GM19239 (cell line): ENCODE measurements at places on chromosomes 13 and 19.

- DNase-seq, result no peak
These were observed 21.7 kb downstream of the ZIC5 start for GRCh38 chr13:99949679-99950413.

DNA sequence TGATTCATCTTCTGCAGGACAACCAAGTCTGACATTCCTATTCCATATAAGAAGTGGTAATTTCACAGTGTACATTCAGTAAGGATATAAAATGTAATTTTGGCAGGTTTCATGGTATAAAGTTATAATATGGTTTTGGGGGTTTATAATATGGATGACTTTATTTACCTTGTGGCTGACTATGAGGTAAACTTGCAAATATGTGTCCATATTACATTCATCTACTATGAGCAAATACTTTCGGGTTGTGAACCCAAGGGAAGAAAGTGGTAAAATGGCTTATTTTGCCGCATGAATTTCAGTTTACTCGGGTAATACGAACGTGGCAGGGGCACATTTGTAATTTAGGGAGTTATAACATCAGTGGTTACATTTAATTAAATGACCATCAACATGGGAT is 86.7 kb upstream of the TNFSF11 start:
- DNase-seq, result no peak

DNA sequence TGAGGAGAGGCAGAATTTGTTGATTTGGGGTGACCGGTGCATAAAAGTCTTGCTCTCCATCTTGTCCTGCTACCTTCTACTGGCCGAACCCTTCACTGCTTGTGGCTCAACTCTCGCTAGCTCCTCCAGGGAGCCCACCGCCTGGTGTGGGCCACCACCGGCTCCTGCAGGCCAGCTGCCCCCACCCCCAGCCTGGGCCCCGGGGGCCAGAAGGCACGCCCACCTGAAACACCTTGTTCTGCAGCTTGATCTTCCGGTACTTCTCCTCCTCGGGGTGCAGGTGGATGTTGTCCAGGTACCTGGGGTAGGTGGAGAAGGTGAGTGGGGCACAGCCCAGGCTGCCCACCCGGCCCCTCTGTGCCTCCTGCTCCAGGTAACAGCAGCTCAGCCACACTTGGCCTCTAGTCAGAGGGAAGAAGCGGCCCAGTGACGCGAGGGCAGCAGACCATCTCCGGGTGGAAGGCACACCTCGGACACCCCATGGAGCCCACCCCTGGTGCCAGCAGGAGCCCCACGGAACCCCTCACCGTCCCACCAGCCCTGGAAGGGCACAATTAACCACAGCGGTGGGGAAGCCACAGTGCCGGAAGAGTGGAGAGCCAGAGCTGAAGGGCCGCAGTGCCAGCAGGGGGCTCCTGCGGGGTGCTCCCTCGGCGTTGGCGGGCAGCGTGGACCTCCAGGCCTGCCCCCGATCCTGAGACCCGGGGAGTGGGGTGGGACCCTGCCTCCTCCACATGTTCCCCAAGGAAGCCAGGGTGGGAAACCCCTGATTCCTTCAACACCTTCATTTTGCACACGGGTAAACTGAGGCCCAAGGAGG is 10.1 kb downstream of the UBXN6 start:
- no peak for DNase-seq

DNA sequence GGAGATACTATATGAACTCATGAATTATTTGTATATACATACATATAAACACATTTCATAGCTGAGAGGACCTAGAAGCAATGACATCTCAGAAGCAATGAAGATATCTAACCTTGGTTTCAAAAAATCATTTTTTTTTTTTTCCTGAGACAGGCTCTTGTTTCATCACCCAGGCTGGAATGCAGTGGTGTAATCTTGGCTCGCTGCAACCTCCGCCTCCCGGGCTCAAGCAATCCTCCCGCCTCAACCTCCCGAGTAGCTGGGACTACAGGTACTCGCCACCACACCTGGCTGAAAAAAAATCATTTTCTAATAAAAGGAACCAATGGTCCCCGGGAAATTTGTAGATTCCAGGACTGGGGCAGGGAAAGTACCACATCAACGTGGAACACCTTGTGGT is 4.0 kb downstream of the ZNF565 start:
- no peak for DNase-seq

GRCh38 chr13:23159205-23159759 is 21.5 kb upstream of the SGCG start:
- peak; percentile 38 for DNase-seq

DNA sequence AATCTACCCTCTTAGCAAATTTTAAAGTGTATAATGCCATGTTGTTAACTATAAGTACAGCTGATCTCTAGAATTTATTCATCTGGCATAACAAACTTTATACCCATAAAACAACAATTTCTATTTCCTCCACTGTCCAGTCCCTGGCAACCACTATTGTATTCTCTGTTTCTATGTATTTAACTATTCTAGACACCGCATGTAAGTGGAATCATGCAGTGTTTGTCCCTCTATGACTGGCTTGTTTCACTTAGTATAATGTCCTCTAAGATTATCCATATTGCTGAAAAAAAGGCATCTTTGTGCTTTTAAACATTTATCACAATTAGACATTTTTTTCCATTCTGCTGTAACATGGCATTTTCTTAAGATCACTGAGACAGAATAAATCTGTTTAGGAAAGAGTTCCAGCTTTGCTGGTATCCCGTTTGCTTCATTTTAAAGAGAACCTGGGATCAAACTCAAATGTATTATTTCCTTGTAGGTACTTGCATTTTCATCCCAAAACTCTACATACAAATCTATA is 1191.0 kb downstream of the SLITRK5 start:
- no peak for DNase-seq

GRCh38 chr19:35303357-35303915 is 11.5 kb downstream of the MAG start:
- DNase-seq, result no peak
